ENCODE measurements at places on chromosomes 11 and 22.

DNA sequence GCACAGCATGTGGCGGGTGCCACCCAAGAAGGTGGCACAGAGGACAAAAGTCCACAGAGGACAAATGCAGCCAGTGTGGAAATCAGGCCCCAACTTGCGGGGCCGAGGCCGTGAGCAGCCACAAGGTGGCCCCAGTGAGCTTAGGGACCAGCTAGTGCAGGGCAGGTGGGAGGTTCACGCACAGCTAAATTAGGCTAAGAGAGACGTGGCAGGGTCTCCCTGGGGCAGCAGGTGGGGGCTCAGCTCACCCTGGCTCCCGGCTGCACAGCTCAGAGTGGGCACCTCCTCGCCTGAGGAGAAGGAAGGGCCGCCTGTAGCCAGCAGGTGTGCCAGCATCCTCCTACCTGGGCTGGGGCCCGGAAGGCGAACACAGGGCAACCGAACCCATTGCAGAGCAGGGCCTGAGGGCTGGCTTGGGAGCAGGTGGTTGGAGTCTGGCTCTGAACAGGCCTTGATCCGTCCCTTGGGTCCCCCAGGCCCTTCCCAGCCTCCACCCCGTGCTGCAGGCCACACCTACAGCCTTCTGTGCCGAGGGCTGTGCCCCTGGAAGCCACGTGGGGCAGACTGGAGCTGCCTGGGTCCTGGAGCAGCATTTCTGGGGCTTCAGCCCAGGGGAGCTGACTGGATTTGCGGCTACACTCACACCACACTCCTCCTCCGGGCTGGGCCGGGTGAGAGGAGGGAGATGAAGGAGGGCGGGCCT lies 26.1 kb upstream of the CELSR1 start:
- peak; percentile 89 for DNase-seq

DNA sequence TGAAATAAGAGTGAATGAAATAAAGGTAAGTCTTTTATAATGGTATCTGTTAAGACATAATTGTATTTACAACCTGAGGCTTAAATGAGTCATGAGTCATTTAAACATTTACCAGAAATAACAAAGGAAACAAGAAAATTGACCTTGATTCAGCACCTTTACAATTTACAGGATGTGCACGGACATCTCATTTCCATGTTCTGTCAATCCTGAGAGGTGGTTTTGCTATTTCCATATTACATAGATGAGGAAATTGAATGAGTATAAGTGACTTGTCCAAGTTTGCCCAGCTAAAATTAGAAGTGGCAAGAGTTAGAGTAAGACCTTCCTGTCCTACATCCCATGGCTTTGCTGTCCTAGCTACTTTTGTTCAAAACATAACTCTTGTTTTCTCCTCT lies 89.1 kb downstream of the TRIM44 start:
- no peak for DNase-seq

DNA sequence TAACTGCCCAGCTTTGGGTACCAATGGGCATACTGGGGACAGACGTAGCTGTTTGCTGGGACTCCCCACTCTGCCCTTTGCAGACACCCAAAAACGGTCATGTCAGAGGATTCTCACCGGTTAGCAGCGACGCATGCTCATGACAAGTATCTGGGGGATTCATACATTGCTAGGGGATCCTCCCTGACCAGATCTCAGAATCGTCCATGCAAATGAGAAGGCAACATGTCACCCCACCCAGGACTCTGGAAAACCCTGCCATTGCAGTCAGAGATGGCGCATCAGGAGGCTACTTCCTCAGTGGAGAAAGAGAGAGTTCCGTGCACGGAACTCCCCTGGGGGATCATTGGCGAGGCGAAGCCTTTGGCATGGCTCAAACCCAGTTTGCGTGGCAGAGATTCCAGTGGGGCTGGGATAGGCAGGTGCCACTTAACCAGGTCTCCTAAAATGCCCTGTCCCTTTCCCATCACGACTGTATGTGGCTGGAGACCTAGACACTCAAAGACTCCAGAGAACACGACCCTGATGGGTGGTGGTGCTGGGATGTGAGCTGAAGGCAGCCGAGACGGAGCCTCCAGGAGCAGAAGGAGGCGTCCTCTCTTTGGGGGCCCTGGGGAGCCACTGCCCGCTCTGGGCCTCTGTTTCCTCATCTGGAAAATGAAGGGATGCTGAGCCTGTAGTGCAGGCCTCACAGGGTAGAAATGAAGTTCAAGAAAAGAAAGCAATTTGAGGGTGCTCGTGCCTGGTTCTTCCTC lies 4.9 kb downstream of the RGL4 start:
- DNase-seq, result no peak

DNA sequence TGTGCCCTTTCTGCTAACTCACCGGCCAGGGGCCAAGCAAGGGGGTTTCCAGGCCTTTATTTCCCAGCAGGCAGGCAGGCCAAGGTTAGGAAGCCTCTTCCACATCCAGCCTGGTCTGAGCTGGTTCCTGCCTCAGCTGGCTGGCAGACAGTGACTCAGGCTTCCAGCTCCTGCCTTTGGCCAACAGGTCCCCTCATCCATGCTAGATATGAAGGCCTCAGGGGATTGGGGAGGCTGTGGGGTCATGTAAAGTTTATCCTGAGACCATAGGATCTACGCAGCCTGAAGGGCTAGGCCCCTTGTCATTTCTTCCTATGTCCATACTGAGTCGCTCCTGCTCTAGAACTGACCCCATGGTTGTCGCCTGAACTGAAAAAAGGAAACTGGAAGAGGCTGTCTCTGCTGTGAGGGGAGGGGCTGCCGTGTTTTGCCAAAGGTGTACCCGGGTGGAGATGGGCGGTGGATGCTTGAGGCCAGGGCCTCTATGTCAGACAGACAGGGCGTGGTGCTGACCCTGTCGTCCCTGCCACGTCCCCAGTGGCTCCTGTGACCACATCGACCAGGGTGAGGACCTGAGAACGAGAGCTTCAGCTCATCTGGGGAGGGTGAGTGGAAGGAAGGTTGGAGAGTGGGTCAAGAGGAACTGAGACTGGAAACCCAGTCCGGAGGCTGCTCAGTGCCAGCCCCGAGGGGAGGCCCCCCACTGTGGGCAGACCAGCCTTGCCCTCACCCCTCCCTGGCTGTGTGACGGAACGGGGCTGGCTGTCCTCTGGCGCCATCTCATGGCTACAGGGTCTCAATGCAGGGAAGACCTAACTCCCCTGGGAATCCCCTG lies 17.0 kb downstream of the P2RY6 start:
- DNase-seq, result peak; percentile 73

DNA sequence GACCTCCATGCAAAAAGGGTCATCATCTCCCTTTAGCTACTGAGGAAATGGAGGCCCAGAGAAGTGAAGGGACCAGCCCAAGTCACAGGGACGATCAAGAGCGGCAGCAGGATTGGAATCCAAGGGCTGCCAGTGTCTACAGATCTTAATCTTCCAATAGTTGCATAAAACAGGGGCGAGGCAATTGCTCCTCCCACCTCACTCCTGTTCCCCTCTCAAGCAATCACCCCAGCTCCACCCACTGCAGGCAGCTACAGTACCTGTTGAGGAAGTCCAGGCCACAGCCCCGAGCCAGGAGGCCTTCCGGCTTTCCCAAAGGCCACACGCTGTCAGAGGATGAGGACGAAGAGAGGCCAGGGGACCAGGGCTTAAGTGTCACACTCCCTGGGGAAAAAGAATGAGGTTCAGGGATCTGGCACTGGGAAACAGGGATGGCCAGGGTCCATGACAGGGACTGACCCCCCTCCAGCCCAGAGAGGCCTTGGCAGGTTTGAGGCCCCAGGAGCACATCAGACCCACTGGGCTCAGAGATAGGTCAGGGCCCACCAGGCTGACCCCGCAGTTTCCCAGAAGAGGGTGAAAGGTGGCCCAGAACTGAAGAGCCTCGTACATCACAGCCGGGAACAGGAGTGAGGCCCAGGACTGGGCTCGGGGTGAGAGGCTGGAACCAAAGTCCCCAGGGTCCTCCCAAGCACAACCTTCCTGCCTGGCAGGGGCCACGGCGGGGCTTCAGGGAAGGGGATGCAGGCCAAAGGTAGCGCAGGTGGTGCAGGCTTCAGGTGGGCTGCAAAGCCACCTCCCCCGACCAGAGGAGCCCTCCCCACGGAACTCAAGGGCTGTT lies 16.4 kb upstream of the MFNG start:
- DNase-seq, result peak; percentile 95

GRCh38 chr11:66006134-66006890 lies 4.0 kb downstream of the BANF1 start:
- DNase-seq, result no peak

GRCh38 chr11:36097219-36097650 lies 153.4 kb downstream of the LDLRAD3 start:
- DNase-seq, result no peak

DNA sequence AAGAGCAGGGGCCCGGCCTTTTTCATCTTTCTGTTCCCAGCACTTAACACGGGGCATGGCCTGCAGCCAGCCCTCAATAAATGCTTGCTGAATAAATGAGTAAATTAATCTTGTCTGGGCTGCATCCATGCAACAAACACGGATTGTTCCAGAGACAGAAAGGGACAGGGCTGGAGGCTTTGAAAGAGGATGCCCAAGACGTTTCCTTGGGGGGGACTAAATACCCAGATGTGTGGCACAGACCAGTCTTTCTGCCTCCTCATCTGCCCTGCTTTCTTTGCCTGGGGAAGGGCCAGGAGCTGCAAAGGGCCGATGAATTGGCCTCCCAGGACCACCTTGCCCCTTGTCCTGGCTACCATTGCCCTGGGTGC lies 40.4 kb downstream of the SHISAL1 start:
- DNase-seq, result no peak

DNA sequence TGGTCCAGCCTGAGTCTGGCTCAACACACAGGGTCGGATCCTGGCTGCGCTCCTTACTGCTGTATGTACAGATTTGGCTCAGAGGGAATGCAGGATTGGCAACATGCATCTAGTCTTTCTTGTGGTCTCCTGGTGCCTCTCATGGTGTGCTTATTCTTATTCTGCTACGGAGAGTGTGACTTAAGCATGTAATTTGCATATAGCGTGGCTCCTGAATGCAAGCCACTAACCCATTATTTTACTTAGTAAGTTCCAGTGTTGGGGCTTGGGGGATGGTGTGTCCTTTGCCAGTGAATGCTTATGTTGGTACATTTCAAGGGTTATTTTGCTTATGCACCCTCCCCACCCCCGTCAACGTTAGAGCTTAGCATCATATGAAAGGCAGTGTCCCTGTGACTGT lies 51.2 kb downstream of the PTPRJ start:
- peak; percentile 29 for DNase-seq

DNA sequence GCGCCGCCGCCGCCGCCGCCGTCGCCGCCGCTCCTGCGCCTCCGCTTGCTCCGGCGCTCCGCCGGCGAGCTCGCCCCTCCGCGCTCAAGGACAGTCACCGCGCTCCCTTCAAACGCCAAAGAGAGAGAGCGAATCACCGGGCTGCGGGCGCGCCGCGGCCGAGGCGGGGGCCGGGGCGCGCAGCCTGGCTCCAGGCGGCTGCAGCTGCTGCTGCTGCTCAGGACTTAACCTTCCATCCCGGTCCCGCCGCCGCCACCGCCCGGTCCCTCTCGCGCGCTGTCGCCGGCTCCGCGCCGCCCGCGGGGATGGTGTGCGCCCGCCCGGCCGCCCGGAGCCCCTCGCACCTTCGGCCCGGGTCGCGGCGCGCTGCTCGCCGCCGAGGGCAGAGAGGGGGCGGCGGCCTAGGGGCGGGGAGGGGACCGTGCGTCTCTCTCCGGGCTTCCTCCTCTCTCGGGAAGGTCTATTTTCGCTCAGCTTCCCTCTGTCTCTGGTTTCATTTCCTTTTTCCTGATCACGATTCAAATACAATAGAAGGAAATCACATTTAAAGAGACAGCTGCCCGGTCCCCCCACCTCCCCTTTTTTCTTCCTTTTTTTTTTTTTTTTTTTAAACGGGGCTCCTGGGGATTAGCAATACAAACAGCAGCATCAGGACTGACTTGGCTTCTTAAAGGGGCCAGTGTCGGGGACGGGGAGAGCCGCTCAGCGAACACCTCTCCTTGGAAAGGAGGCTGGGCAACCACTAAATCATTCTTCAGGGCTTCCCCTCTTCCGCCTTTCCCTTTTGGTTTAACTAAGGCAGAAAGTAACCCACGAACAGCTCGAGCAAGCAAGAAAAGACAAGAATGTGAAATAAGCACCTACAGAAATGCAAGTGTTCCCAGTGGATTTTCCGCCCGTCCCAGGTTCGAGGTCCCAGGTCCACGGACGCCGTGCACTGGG lies 22.1 kb downstream of the LMO2 start:
- DNase-seq, result peak; percentile 72

GRCh38 chr11:76656050-76656531 lies 14.5 kb downstream of the LRRC32 start:
- DNase-seq, result no peak

GRCh38 chr11:33651990-33652389 lies 48.6 kb downstream of the C11orf91 start:
- no peak for DNase-seq

- no peak for DNase-seq
Observed at GRCh38 chr22:25482091-25482760, 82.2 kb upstream of the GRK3 start.

DNA sequence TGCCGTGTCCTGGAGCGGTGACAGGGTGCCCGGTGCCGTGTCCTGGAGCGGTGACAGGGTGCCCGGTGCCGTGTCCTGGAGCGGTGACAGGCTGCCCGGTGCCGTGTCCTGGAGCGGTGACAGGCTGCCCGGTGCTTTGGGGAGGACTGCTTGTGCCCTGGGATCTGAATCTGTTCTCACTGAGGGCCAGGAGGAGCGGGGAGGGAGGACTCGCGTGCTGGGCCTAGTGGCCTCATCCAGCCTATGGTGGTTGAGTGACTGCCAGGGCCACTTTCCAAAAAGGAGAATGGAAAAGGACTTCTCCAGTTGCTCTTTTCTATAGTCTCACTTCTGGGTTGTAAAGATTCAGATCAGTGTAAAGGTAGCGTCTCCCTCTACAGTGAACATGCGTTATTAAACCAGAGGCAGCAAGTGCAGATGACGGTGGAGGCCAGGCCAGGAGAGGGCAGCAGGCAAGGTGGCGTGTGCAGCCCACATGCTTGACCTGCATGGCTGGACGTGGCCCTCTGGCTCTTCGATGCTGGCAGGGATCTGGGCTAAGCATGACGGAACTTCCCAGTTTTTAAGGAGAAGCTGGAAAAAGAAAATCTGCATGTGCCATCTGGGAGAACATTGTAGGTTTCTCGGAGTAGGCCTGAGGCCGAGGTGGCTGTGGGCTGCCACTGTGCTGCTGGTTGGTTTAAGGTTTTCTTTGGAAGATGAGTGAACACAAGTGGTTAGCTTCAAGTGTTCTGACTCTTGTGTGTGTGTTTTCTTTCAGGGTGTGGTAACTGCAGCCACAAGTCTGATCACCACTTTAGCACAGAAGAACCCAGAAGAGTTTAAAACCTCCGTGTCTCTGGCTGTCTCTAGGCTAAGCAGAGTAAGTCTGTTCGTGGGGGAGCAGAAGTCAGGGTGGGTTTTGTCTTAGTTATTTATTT lies 55.0 kb downstream of the AP2A2 start:
- DNase-seq, result no peak

Measured in right lobe of liver (tissue), 6 donors.